IPS DF 19.7 (cell line): ENCODE measurements at places on chromosomes 7 and 10.

- DNase-seq = no peak
Observed at GRCh38 chr7:31014826-31015225, 37.3 kb upstream of the ADCYAP1R1 start.

GRCh38 chr10:4483811-4484210, 342.2 kb upstream of the AKR1E2 start:
- DNase-seq = no peak

GRCh38 chr7:134836447-134836846, 57.0 kb downstream of the CALD1 start:
- no peak for DNase-seq

DNA sequence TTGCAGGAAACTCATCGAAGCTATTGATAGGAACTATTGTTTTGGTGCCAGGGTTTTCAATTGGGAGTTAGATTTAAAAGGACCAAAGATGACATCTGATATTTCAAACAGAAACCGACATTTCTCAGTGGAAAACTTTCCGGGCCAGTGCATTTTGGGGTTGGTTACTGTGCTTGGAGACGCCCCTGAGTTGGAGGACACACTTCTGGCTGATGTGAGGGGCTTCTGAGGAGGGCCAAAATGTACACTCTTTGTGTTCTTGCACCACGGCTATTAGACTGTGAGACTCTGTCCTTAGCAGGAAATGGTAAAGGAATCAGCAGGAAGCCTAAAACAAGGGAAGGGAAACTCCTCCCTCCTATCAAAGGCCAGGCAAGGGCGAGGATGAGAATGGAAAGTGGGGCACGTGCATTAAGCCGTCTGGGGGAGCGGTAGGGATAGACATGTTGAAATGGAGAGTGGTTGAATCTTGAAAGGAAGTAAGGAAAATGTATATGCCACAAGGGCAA, 1.8 kb upstream of the SRGN start:
- DNase-seq = no peak

DNA sequence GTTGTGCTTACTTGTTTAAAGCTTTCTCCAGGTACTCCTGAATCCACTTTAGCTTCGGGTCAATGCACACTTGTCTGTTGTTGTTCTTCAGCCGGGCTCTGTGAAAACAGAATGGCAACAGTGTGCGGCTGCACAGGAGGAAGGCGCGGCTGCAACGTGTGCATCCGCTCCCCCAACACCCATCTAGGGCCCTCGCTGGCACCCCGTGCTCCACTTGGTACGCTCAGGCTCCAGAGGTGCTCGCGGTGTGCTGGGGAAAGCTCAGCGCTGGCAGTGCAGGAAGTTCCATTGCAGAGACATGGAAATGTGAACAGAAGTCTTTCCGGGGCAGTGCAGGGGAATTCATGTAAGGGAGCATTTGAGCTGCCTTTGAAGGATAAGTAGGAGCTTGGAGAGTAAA, 6.3 kb downstream of the CXCL12 start:
- DNase-seq = no peak

DNA sequence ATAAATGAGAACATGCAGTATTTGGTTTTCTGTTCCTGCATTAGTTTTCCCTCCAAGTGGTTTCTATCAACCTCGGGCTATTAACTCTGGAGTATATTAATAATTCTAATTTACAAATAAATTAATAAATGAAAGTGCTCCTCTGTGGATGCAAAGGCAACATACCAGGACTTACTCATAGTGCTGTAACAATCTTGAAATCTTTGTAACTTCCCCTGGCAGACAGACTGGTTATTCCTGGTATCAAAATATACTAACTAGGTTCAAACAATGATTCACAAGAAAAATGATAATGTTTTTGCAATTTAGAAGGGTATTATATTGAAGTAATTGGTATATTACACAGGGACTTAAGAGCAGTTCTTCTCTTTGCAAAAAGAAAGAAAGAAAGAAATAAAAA, 177.2 kb downstream of the FANK1 start:
- no peak for DNase-seq

GRCh38 chr10:70348228-70348850, 34.1 kb downstream of the LRRC20 start:
- no peak for DNase-seq

DNA sequence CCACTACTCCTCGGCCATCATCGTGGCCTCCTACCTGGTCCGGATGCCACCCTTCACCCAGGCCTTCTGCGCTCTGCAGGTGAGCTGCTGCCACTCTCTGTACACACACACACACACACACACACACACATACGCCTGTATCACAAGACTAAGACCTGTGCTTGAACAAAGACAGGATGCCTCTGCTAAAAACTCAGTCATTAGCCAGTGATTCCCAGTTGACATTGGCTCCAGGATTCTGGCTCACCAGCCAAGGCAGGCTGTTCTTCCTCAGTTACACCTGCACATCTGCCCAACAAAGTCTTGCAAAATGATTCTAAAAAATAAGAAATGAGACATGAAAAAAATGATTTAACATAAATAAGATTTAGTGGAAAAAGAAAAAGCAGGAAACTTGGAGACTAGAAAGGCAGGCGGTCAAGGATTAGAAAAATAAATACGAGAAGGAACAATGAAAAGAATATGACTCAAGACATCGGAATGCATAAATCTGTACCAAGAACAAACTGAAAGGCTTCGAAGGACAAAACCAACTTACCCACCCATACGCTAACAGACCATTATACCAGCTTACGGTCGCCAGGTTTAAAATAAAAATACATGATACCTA, 7.4 kb upstream of the LRRC18 start:
- DNase-seq = no peak

- DNase-seq = no peak
Observed at GRCh38 chr10:104353325-104354048, at the start of gene CFAP58. TSS of gene CFAP58 (plus strand) at chr10:104353833. CDS start at chr10:104353898, 65 bp downstream.

DNA sequence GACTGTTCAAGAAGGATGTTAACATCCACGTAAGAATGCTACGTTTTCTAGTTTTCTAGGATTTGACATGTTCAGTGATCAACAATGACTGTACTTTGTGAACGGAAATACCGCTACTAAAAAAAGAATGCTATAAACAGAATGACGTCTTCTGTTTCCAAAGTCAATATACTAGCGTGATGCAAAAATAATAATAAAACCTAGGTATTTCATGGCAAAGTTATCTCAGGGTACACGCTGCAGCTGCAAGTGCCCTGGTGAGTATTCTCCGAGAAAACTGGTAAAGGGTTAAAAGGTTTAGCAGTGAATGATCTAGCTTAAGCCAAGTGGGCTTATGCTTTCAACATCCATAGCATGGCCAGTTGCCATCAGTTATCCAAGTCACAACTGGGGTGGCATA, 653.3 kb upstream of the PFKP start:
- DNase-seq = no peak

GRCh38 chr7:234708-235553, 42.6 kb downstream of the FAM20C start:
- DNase-seq = no peak

GRCh38 chr10:90417476-90418210, 440.2 kb downstream of the HTR7 start:
- DNase-seq = no peak

DNA sequence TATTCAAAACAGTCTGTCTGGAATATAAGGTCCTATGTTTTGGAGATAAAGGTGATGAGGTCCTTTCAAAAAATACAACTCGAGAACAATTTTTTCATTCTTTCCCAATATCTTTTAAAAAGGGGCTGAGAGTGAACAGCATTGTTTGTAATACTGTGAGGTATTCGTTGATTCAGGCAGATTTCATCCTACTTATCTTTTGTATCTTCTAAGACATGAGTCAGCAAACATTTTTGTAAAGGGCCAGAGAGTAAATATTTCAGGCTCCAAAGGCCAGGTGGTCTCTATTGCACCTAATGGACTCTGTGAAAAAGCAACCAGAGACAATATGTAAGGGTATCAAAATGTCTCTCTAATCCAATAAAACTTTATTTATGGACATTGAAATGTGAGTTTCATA, 8.1 kb upstream of the ANK3 start:
- no peak for DNase-seq

GRCh38 chr10:77726301-77726700, 88.7 kb upstream of the KCNMA1 start:
- no peak for DNase-seq

GRCh38 chr10:113616244-113617074, 47.4 kb downstream of the NRAP start:
- DNase-seq = no peak

DNA sequence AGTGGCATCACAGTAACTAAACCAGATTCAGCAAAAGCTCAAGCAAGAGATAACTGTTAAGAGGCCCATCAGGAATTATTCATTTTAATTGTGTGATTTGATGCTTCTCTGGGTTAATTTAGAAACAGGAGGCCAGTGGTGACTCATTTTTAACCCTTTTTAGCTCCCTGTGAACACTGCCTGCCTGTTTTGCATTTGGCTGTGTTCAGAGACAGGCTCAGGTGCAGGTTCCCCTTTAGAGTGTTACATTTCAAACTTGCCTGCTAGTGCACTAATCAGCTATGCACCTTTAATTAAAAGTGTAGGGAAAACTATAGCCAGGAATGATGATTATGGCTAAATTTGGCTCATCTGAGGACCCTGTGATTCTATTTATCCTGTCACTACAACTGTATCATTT, 6.5 kb downstream of the STAMBPL1 start:
- no peak for DNase-seq

- no peak for DNase-seq
Observed at GRCh38 chr7:38448054-38448453, 174.6 kb upstream of the TARP start.
